T-helper 17 cell (primary cell): ENCODE measurements at places on chromosomes 1 and 21. TPM values are rescaled to one million over a fixed set of nuclear protein-coding genes. Genes with fewer than 3 reads are reported as not detected.

DNA sequence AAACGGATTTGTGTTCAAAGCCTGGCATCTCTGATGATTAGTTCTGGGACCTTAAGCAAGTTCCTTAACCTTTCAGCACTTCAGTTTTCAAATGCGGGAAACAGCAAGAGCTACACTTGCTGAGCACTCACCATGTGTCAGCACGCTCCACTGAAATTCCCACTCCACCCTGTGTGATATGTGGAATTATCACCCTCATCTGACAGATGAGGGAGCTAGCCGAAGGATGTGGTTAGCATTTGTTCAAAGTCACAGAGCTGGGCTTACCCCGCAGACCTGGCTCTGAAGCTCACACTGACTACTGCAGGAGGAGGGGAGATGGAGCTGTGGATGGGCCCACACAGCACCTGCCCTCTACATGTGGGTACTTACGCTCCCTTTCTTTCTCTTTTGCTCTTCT, 29.1 kb downstream of the IL12RB2 start:
- H3K4me3 ChIP-seq: peak overlapping the region; percentile 76
- peaks cover 5% of the 10 kb centered on the region for H3K27me3 ChIP-seq
- peak overlapping the region; percentile 79 for H3K27ac ChIP-seq
- peaks cover 43% of the 10 kb centered on the region for H3K4me1 ChIP-seq
- no peak for DNase-seq

GRCh38 chr1:54069791-54070170, 16.4 kb downstream of the TCEANC2 start:
- H3K36me3 ChIP-seq: peaks cover 6% of the 10 kb centered on the region
- no peak for DNase-seq
- H3K4me1 ChIP-seq: peaks cover 6% of the 10 kb centered on the region
- H3K27me3 ChIP-seq: no peaks in the 10 kb centered on the region

Gene GOLT1A
- total RNA-seq: not detected

Gene FCRL6
- total RNA-seq: 0.81 TPM

- no peak for DNase-seq
- no peaks in the 10 kb centered on the region for H3K27me3 ChIP-seq
- peaks cover 4% of the 10 kb centered on the region for H3K4me1 ChIP-seq
- H3K4me3 ChIP-seq: no peak overlapping the region
- H3K36me3 ChIP-seq: peaks cover 5% of the 10 kb centered on the region
- no peak overlapping the region for H3K27ac ChIP-seq
Measured at GRCh38 chr1:12251442-12251841, 21.6 kb downstream of the VPS13D start.

GRCh38 chr1:1669468-1670440, 10.9 kb upstream of the CDK11B start:
- H3K27ac ChIP-seq: no peak overlapping the region
- peaks cover 2% of the 10 kb centered on the region for H3K4me1 ChIP-seq
- no peak for DNase-seq
- H3K36me3 ChIP-seq: no peaks in the 10 kb centered on the region
- H3K27me3 ChIP-seq: no peaks in the 10 kb centered on the region

GRCh38 chr1:198873696-198874230, 234.9 kb downstream of the PTPRC start:
- H3K27ac ChIP-seq: no peak overlapping the region
- DNase-seq: no peak
- no peaks in the 10 kb centered on the region for H3K27me3 ChIP-seq
- H3K4me1 ChIP-seq: no peaks in the 10 kb centered on the region
- H3K4me3 ChIP-seq: no peak overlapping the region

GRCh38 chr1:30984165-30984889, 75.8 kb upstream of the SDC3 start:
- H3K27me3 ChIP-seq: no peaks in the 10 kb centered on the region
- H3K4me1 ChIP-seq: peaks cover 27% of the 10 kb centered on the region
- no peak overlapping the region for H3K4me3 ChIP-seq
- no peak overlapping the region for H3K27ac ChIP-seq
- peaks cover 10% of the 10 kb centered on the region for H3K36me3 ChIP-seq
- no peak for DNase-seq

Gene PGLYRP3
- not detected for total RNA-seq

- H3K4me1 ChIP-seq: peaks cover 16% of the 10 kb centered on the region
- no peak for DNase-seq
- H3K27me3 ChIP-seq: peaks cover 66% of the 10 kb centered on the region
- no peak overlapping the region for H3K27ac ChIP-seq
- peaks cover 2% of the 10 kb centered on the region for H3K36me3 ChIP-seq
- no peak overlapping the region for H3K4me3 ChIP-seq
Measured at GRCh38 chr21:33075128-33075527, 5.2 kb downstream of the OLIG1 start.

DNA sequence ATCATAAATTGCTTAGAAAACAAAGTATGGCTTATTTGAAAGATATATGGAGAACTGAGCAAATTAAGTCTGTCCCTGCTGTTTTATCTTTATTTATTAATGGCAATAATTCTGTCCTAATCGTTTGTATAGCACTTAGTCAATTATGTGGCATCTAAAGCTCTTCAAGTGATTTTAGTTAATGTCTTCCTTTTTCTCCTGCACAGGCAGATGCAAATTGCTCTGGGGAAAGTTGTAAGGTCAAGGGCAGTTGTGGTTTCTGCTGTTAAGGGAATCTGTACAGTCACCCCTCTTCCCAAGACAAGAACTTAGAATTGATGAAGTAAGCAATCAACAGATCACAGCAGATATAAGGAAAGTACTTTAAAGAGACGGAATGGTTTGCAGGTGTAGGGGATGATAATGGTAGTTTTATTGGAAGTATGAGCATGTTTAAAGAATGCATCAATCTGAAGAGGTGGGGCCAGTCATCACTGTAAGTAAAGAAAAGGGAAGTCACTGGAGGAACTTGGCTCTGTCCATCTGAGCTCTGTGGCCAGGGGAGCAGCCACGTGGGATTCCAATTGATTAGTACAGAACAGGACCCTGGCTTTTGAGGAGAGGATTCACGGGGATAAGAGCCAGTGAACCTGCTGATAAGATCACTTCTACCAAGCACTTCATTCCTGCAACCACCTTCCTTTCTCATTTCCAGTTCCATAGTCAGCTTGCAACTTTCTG, 116.0 kb upstream of the KCNJ6 start:
- H3K4me1 ChIP-seq: no peaks in the 10 kb centered on the region
- no peak overlapping the region for H3K27ac ChIP-seq
- no peak overlapping the region for H3K4me3 ChIP-seq
- H3K27me3 ChIP-seq: peaks cover 11% of the 10 kb centered on the region
- no peak for DNase-seq

DNA sequence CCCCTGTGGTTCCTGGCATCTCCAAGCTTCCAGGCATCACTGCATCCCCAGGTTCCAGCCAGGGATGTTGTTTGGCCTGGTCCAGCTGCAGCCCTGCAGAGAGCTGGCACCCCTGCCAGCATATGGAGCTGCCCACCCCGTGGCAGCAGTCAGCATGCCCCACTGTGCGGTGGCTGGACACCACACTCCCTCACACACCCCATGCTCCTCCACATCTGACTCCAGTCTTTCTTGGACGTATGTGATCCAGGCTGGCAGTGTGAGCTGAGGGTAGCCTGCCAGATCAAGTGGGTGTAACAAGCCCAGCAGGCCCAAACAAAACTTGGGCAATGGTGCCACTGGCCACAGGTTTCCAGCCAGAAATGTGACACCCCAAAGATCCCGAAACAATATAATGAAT, 620.4 kb downstream of the RWDD3 start:
- no peaks in the 10 kb centered on the region for H3K36me3 ChIP-seq
- no peak overlapping the region for H3K4me3 ChIP-seq

Gene NBL1
- total RNA-seq: 32.0 TPM
